NCI-H1930 (cell line): ENCODE measurements at places on chromosomes 12 and 14.

DNA sequence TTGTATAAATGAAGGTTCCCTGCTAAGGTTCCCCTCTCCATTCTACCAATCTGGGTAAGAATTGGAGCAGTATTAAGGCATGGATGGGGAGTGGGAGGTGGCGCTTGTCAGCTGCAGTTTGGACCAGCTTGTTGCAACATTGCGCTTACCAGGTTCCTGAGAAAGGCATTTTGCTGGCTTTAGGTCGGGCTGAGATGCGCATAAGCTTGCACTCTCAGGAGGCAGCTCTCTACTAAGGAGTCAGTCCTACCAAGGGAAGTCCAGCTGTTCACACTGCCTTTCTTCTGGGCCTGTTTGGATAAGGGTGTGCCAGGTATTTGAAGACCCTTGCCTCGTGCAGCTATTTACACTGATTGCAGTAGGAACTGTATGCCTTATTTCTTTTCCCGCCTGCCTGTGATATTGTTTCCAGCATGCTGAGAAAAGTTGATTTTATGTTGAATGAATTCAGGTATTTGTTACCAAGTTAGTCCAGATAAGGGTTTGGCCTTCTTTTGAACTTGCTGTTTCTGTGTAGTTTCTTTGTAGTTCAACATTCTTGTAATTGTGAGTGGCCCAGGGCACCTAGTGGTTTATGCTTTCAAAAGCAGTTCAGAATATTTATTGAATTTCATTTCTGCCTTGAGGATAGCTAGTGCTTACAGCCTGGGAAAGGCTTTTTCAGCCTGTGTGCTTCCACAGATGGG lies 2.6 kb downstream of the MLEC start:
- DNase-seq: no peak

- no peak for DNase-seq
These were observed 124.7 kb downstream of the ZNF664 start for GRCh38 chr12:124097701-124098100.

DNA sequence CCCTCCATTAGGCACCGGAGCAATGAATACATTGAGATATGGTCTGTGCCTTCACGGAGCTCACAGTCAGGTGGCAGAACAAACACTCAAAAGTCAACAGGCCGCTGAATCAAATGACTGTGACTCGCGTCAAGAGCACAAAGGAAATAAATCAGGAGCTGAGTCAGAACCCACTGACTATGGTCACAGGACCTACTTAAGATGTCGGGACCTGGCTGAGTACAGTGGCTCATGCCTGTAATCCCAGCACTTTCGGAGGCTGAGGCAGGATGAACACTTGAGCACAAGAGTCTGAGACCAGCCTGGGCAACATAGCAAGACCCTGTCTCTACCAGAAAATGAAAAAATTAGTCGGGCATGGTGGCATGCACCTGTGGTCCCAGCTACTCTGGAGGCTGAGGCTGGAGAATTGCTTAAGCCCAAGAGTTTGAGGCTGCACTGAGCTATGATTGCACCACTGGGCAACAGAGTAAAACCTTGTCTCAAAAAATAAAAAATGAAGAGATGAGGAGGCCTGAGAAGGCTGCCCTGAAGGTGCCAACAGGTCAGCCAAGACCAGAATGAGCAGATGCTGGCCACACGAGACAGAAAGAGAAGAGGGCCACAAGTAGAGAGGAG lies 19.9 kb downstream of the TMEM233 start:
- no peak for DNase-seq

DNA sequence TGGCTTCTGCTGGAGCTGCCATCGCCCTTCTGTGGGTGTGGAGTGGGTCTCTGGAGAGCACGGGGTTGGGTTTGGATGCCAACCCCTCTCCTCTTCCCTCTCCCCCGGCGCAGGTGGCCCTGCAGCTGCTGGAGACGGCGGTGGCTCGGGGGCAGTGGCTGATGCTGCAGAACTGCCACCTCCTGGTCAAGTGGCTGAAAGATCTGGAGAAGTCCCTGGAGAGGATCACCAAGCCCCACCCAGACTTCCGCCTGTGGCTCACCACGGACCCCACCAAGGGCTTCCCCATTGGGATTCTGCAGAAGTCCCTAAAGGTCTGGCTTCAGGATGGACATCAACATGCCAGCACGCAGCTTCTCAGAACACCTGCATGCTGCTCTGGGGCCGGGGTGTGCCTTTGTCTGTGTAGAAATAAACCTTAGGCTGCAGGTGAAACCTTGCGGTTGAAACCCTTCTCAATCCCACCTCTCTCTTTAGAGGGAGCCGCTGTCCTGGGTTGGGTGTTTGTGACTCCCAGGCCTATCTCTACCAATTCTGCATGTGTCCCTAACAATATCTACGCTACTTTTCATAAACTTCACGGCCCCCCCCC lies 44.3 kb downstream of the CCDC92 start:
- DNase-seq: no peak

- DNase-seq: no peak
These were observed 11.2 kb downstream of the CEP170B start for GRCh38 chr14:104876251-104876699.

DNA sequence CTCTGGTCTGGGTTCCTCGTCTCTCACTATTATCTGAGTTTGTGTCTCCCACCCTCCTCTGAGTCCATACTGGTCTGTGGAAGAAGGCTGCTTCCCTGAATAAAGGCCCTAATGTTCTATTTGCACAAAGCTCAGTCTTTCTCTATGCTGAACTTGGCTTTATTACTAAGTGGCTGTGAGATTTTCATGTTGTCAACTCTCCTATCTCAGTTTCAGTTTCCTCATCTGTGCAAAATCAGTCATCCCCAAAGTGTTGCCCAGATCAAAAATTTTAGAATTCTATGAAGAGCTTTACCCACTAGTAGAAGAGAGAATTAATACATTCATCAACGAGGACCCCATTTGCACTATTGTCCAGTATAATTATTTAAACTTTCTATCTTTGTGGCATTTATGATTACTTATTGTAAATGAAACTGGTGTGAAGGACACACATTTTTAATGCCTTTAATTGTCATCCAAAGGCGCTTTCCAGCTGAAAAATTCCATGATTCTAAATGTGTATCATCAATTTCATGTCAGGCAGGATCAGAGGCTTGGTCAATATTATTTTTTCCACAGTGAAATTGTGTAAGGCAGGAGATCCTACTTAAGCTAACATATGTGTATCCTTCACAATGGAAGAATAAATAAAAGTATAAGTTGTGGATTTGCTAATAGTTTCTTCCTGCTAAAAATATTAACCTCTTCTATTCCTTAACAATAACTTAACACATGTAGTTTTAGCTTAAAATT lies 79.1 kb upstream of the EEA1 start:
- DNase-seq: no peak

DNA sequence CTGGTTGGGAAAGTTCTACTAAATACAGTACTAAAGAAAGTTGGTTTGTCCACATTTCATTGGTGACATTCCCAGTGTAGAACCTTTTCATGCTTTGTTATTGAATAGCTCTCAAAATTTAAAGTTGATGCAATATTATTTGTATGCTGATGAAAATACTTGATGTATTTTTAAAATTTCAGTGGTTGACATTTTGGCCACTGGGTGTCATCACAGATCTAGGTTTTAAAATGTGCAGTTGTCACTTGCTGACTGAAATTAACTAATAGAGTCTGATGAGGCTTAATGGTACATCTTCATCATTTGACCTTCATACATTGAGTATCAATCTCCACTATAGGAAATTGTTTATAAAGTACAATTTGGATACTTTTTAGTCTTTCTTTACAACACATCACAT lies 37.1 kb downstream of the CMAS start:
- no peak for DNase-seq

DNA sequence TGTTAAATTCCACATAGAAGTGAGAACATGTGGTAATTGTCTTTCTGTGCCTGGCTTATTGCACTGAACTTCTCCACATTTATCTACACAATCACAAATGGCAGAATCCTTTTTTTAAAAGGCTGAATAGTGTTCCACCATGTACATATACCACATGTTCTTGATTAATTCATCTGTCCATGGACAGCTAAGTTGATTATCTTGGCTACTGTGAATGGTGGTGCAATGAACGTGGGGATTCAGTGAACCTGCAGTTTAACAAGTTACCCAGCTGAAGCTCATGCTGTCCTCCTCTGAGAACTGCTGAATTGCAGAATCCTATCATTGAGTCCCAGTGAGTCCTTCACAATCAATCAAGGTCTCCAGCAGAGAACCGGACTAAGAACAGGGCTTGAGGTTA lies 74.9 kb downstream of the TBK1 start:
- DNase-seq: no peak

- DNase-seq: no peak
These were observed 1081.5 kb downstream of the VRK1 start for GRCh38 chr14:97878727-97879126.

- no peak for DNase-seq
These were observed 147.1 kb downstream of the TMX1 start for GRCh38 chr14:51386983-51387735.
